ENCODE measurements at places on chromosomes 5 and 9.

- H3K27ac ChIP-seq = peak overlapping the region; percentile 21
- peaks cover 11% of the 10 kb centered on the region for H3K4me1 ChIP-seq
- H3K27me3 ChIP-seq = peaks cover 81% of the 10 kb centered on the region
- peaks cover 12% of the 10 kb centered on the region for H3K36me3 ChIP-seq
- DNase-seq = no peak
- H3K4me3 ChIP-seq = no peak overlapping the region
Observed at GRCh38 chr5:93589152-93589828, 6.3 kb downstream of the NR2F1 start.

GRCh38 chr5:95022967-95023695 is 261.8 kb downstream of the MCTP1 start:
- H3K4me1 ChIP-seq = peaks cover 10% of the 10 kb centered on the region
- H3K27me3 ChIP-seq = peaks cover 4% of the 10 kb centered on the region
- no peak for DNase-seq
- no peak overlapping the region for H3K27ac ChIP-seq
- no peaks in the 10 kb centered on the region for H3K36me3 ChIP-seq
- H3K4me3 ChIP-seq = no peak overlapping the region

- no peaks in the 10 kb centered on the region for H3K27me3 ChIP-seq
- peak overlapping the region; percentile 90 for H3K27ac ChIP-seq
- H3K4me1 ChIP-seq = peaks cover 78% of the 10 kb centered on the region
- H3K4me3 ChIP-seq = peak overlapping the region; percentile 90
- peaks cover 38% of the 10 kb centered on the region for H3K36me3 ChIP-seq
Observed at GRCh38 chr5:142012186-142012785, 541 bp downstream of the GNPDA1 start.

DNA sequence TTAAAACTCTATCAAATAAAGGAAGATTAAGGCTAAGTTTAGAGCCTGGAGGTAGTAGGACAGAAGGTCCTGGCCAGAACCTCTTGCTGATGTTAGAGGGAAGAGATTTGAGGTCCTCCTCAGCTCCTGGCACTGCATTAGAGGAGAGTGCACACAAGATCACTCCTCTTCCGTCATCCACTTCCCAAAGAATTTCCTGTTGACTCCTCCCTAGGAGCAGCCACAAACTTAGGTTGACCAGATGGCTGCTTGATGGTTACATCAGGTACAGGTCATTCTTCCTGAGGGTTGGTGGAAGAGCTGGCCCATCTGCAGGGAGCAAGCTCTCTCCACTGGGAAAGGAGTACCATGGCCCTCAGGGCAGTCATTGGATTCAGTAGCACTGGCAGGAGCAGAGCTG is 93.9 kb upstream of the IL33 start:
- no peaks in the 10 kb centered on the region for H3K4me1 ChIP-seq
- no peak overlapping the region for H3K4me3 ChIP-seq
- peaks cover 12% of the 10 kb centered on the region for H3K27me3 ChIP-seq
- DNase-seq = no peak

DNA sequence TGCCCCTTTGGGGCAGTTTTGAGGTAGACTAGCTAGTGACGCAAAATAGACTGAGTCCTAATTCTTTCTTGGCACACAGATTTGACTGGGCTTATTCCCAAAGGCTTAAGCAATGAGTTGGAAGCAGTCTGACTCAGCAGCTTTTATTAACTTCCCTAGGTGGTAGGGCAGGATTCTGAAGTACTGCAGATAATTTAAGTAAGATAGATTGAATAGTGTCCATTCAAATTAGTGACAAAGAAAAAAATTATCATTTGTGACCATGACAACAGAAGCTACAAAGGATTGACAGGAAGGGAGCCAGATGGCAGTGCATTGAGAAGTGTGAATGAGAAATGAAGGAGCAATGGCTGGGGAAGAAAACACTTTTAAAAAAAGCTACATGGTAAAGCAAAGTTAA is 649.4 kb downstream of the CDH9 start:
- no peak for DNase-seq
- no peaks in the 10 kb centered on the region for H3K27me3 ChIP-seq
- no peak overlapping the region for H3K27ac ChIP-seq
- no peaks in the 10 kb centered on the region for H3K36me3 ChIP-seq

Data from activated CD4-positive, alpha-beta T cell treated with anti-CD3 and anti-CD28 coated beads, Interleukin-2, amount 10 ng/mL, durations not matched to agents 24 days and 14 days (primary cell).